Caco-2 (cell line): ENCODE measurements at places on chromosomes 16 and 17.
A peak's percentile ranks its signal among the peaks of the same experiment; 100 is the strongest.

- DNase-seq, result no peak
Measured at GRCh38 chr17:47953909-47954308, 3.8 kb downstream of the PRR15L start.

DNA sequence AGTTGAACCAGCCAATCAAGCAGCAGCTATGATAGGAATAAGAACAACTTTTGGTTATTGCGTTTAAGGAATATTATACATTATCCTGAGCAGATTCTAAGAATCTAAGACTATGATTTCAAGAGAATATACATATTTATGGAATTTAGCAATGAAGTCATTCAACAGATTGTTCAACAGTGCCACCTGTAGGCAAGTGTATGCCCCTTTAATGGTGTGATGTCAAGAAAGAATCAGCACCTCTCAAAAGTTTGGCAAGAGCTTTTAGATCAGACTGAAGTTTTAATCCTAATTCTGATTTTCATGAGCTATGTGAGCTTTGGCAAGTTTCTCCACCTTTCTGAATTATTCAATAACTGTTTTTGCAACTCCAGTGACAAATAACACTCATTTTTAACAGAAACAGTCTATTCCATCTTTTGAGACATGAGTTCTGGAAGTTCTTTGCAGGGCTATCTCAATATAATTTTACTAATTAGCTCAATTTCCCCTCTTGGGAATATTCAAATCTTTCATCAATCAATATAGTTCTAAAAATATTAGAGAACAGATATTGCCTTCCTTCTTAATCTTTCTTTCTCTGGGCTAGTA is 474.3 kb upstream of the TOM1L1 start:
- no peak for DNase-seq

DNA sequence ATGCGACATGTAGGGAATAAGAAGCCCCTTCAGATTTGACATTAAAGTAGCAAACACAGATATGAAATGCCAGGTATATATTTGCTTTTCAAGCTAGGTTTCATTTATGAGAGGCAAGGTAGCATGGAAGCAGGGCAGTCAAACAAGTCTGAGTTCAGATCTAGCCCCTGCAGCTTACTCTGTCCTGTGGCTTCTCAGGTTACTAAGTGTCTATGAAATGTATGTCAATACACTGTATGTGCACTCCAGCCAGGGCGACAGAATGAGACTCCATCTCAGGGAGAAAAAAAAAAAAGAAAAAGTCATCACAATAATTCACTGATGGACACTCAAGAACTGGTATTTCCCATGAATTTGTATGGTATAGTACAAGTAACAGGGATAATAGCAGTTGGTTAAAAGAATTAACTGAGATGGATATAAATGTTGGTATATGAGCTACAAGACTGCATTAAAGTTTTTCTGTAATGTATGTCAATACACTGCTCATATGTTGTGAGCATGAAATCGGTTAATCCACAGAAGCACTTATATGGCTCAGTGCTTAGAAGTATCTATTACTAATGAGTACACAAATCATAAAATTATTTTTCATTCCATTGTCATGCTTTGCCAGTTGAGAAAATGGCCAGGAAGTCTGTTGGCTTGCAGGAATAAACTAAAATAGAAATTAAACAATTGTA is 2.9 kb upstream of the WSB1 start:
- DNase-seq, result no peak

DNA sequence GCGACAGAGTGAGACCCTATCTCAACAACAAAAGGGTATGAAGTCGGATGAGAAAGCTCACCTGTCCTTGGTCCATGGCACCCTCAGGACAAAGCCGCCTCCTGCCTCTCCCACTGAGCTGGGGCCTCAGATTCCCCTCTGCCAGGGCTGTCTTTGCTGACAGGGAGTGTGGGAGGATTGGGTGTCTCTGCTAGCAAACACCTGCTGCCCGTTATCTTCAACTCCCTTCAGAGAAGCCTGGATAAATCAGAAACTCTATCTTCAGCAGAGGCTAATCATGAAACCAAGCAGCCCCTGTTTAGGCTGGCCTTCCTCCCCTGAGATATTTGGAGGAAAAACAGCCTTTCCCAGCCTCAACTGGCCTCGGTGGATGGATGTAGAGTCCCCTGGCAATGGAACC is 36.3 kb upstream of the CDH1 start:
- no peak for DNase-seq

- peak; percentile 39 for DNase-seq
Measured at GRCh38 chr17:1143573-1143972, 36.2 kb downstream of the ABR start.

DNA sequence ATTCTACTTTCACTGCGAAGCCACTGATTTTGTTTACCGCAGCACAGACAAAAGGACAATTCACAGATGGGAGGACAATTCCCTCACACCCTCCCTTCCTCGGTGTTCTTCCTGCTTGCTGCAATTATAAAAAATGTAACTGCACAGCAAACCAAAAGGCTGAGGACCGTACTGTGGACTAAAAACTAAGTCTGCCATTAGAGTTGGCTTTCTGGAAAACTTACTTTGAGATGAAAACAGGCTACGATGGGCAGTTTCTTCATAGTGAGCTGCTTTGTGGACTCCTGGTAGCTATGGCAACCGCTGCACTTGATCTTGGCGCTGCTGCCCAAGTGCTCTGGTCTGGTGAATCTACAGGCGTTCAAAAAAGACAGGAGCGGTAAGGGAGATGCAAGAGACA is 35.2 kb downstream of the USP22 start:
- no peak for DNase-seq

GRCh38 chr17:15456972-15457722 is 10.3 kb downstream of the CDRT4 start:
- no peak for DNase-seq

DNA sequence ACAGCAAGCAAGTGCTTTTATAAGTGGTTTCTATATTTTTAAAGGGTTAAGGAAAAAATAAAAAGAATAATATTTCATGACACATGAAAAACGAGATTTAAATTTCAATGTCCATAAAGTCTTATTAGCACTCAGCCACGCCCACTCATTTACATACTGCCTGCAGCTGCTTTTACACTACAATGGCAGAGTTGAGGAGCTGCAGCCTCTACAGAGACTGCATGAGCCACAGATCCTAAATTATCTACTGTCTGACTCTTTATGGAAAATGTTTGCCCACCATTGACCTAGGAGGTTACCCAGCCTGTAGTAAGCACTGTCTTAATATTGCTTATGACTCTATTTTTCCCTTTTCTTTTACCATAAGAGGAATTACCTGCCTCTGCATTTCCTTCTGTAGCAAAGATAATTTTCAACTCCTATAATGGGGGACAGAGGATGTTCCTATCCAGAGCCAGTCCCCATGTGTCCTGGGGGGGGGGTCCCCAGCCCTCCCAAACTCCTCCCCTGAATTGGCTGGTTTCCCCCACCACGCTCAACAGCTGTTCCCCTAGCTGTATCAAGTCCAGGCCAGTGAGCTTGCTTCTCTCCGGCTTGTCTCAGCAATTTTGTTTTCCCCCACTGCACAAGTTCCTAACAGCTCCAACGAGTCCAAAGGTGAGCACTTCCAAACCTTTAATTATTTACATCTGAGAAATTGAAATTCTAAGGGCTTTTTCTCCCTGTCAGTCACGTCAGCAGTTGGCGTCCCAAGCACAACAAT is 139.4 kb upstream of the ERCC4 start:
- DNase-seq, result no peak

DNA sequence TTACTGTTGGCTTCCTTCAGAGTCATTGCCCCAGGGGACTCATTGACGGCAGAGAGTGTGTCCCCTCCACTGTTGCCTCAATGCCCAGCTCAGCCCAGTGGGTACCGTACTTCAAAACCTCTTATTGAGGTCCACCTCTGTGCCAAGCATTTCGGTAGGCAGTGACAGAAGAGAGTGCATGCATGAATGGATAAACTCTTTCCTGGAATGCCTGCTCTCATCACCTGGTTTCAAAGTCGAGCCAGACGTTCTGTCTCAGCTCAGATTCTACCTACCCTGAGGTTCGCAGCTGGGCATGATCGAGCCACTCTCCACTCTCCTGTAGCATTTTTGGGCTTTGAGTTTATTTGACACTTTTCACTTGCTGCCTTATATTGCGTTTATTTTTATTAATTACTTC is 647.0 kb downstream of the MAF start:
- no peak for DNase-seq

DNA sequence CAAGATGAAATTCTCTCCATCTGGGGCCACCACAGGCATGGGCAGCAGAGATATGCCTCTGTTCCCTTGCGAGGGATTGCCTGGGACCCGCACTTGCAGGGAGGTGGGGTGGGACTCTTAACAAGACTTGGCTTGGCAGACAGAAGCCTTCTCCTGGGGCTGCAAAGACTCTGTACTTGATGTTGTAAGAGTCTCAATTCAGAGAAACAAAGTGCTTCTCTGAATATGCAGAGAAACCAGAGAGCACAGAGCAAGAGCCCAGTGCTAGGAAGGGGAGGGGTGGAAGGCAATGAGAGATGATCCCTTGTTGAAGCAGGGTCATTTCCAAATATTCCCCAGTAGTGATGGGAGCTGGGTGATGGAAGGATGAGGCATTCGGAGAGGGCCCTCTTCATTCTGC is 2.2 kb downstream of the MMP28 start:
- no peak for DNase-seq

DNA sequence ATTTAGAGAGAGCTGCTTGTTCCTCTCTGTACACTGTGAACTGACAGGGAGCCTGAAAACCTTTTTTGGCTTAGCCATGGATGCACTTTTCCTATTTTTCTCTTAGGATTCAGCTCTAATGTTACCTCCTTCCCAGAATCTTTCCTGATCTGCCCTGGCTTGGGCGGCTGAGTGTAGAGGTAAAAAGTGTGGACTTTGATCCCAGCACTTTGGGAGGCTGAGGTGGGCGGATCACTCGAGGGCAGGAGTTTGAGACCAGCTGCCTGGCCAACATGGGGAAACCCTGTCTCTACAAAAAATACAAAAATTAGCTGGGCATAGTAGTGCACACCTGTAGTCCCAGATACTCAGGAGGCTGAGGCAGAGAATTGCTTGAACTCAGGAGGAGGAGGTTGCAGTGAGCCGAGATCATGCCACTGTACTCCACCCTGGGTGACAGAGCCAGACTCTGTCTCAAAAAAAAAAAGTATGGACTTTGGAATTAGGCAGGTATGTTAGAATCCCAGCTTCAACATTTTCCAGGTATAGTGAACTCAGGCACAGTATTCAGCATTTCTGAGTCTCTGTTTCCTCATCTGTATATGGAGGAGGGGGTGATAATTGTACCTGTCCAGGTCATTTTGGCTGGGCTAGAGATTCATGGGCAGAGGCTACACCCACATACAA is 212.5 kb upstream of the EEF2KMT start:
- DNase-seq, result no peak

DNA sequence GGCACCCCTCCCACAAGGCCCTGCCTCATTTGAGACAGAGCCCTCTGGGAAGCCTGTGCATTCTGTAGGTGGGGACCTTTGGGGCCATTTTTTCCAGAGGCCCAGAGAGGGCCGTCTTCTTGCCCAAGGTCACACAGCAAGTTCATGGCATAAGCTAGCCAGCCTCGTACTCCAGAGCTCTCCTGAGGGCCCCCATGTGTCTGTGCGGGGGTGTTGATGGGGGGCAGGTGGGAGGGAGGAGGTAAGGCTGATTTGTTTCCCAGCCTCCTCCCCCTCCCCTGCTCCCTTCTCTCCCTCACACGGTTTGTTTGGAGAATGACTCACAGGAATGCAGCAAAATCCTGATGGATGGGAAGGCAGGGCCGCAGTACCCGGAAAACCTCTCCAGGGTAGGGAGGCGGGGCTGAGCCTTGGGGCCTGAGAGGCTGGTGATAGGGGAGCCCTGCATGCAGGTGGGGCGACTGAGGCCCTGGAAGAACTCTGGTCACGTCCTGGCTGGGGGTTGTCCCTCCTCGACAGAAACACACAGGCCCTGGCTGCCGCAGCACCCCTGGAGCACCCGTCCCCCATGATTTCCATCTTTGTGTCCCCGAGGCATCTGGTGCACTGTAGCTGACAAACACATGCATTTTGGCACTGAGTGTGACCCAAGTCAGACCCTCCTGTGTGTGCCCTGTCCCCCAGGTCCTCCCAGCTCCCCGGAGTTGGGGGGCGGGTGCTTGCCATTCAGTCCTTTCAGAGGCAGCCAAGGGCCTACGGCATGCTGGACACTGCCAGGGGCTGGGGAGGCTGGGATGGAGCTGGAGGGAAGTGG is 29.7 kb downstream of the RAI1 start:
- peak; percentile 95 for DNase-seq

- DNase-seq, result no peak
Measured at GRCh38 chr16:66263973-66264310, 102.5 kb upstream of the CDH5 start.

DNA sequence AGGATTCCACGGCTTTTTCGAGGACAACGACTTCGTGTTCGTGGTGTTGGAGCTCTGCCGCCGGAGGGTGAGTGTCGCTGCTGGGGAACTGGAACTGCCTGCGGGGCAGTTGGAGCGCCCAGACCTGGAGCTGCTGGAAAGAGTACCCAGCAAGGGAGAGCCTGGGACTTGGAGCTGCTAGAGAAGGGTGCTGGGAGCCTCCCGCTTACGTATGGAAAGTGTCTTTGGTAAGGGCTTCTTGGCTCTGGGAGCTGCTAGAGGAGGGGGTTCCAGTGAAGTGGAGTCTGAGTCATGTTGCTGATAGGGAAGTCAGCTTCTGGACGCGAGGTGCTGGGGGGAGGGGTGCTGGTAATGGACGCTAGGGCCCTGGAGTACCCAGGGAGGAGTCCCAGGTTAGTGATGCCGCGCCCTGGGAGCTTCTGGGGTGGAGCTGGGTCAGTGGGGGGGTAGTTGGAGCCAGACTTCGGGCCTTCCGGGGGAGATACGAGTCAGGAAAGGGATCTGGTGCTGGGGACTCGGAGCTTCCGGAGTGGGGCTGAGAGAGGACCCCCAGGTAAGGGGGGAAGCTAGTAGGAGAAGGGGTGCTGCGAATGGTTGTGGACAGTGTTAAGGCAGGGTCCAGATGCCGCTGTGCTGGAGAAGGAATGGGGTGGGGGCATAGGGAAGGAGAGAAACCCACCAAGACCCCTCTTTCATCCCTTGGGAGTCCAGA is 741 bp downstream of the PLK1 start:
- peak; percentile 55 for DNase-seq

GRCh38 chr16:1378087-1378803 is 26.5 kb downstream of the GNPTG start:
- no peak for DNase-seq

- DNase-seq, result no peak
Measured at GRCh38 chr16:84322749-84323148, 28.1 kb downstream of the WFDC1 start.

DNA sequence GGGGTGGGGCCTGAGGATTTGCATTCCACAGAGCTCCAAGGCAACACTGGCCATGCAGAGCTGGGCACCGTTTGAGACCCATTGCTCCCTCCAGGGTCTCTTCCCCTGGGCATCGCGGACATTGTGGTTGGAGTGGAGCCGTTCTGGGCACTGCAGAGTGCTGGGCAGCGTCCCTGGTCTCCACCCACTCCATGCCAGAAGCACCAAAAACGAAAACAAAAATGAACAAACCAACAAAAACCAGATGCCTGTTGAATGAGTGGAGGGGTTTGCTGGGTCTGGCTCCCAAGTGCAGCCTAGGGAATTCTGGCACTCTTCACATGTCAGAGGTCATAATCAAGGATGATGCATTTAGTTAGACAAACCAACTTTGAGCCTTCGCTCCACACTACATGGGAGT is 17.9 kb downstream of the WNT9B start:
- no peak for DNase-seq
